ENCODE measurements at places on chromosomes 1 and 21. TPM values are rescaled to one million over a fixed set of nuclear protein-coding genes. Genes with fewer than 3 reads are reported as not detected.
A peak's percentile ranks its signal among the peaks of the same experiment; 100 is the strongest.

DNA sequence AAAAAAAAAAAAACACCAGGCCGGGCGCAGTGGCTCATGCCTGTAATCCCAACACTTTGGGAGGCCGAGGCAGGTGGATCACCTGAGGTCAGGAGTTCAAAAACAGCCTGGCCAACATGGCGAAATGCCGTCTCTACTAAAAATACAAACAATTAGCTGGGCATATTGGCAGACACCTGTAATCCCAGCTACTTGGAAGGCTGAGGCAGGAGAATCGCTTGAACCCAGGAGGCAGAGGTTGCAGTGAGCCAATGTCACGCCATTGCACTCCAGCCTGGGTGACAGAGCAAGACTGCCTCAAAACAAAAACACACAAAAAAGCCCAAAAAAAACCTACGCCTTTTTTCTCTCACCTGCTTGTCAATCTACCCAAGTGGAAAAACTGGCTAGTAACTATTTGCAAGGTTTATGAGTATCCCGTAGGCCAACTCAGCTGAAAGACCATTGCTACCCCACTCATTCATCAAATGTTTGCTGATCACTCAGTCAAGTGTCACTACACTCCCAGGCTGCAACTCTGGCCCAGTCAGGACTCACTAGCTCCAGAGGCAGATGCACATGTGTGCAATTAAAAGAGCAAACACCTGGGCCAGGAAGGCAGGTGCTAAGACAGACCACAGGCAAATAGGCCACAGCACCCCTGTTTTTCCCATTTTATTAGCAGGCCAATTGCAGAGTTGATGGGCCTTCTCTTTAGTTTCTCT, 2.0 kb downstream of the CSRP1 start:
- no peak for DNase-seq

The LELP1 gene
- total RNA-seq = not detected

- DNase-seq = no peak
These were observed 11.1 kb downstream of the LEMD1 start for GRCh38 chr1:205410581-205411298.

The DMRTB1 gene
- total RNA-seq = not detected

DNA sequence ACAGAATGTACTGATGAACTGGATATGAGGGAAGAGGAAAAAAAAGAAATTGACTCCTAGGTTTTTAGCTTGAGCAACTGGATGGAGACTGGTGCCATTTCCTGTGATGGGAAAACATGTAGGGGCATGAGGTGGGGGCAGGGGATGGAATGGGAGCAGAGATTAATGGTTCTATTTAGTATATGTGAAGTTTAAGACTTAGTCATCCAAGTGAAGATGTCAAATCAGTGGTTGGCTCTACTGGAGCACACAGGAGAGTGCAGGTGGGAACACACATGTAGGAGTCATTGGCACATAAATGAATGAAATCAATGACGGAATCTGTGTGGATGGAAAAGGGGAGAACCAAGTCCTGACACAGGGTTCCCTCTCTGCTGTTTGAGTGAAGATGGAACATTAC, 224.4 kb upstream of the COA6 start:
- peak; percentile 10 for DNase-seq

The LCE1E gene
- not detected for total RNA-seq

The CADM3 gene
- total RNA-seq = 0.57 TPM

The RIPPLY3 gene
- not detected for total RNA-seq

DNA sequence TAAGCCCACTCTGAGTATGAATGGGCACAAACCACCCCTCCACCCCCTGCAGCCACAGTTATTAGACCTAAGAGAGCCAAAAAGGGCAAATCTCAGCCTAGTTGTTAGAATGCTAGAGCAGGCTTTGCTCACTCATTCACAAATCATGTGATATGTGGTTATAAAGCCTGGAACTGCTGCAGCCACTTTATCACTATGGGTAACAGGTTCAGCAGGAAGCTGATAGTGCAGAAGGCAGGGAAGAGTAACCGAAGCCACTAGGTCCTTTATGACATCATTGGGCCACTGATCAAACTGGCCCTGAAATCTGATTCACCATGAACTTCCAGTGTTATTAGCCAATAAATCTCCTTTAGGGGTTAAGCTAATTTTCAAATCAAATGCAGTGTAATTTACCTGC, 134.7 kb downstream of the GRIK1 start:
- DNase-seq = no peak

- peak; percentile 89 for DNase-seq
These were observed 9.7 kb upstream of the SHCBP1L start for GRCh38 chr1:182962554-182963115.

DNA sequence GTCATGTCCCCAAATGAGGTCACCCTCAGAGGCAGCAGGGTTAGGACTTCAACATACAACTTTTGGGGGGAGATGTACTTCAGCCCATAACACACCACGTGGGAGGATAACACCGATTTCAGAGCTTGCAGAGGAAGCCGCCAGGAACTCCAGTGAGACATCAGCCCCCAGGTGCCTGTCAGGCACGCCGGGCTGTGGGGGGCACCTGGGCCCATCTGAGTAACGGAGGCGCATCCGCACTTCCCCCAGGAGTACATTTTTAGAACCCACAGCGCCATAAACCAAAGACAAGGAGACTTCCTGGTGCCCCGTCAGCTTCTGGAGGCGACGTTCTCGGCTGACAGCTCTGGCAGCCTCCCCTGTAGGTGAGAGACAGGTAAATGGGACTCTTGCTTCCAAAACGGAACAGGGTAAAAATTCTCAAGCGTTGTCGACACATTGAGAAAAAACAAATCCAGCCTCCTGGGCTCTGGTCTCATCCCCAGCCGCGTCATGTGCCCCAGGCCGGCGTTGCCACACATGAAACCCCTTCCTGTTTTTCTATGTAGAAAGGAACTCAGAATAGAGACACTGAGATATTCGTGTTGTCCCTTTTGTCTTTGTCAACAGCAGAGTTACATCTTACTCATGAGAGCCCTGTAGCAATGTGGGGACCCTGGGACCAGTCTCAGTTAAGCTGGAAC, 93.3 kb downstream of the PDE9A start:
- no peak for DNase-seq

GRCh38 chr21:34900376-34900775, 148.7 kb downstream of the RUNX1 start:
- DNase-seq = peak; percentile 89

GRCh38 chr1:1763657-1764621, 14.3 kb downstream of the NADK start:
- no peak for DNase-seq

DNA sequence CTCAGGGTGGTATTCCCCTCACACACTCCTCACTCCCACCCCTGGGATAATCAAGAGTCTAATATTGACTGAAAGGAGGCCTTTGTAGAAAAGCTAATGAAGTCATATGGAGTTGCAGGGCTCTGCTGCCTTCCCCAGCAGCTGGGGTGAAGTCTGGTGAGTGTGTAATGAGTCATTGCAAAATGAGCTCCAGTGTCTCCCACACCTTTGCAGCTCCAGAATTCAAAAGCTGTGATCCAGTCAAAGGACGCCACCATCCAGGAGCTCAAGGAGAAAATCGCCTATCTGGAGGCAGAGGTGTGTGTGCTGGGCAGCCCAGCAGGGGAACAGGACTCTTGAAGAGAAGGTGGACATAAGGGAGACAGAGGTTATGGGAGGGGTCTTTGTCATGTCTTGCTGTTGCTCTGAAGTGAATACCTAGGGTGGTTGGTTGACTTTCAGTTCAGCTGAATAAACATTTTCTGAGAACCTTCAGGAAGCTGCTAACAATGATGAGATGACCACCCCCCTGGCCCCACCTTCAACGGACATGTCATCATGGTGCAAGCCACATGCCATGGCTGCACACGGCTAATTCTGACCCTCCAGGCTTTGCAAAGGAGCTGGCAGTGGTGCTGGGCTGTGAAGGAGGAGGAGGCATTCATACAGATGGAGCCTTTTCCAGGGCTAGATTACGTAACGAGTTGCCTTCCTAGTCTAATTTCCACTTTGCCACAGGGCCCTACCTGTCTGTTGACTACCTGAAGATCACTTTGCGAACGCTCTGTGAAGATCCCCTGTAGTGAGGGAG, 32.2 kb upstream of the SNX27 start:
- peak; percentile 74 for DNase-seq

GRCh38 chr1:1237874-1238701, 6.1 kb downstream of the B3GALT6 start:
- peak; percentile 50 for DNase-seq

The CRP gene
- total RNA-seq = not detected

The SPATC1L gene
- total RNA-seq = 8.7 TPM

GRCh38 chr1:26936823-26937222, 15.3 kb downstream of the NUDC start:
- no peak for DNase-seq

DNA sequence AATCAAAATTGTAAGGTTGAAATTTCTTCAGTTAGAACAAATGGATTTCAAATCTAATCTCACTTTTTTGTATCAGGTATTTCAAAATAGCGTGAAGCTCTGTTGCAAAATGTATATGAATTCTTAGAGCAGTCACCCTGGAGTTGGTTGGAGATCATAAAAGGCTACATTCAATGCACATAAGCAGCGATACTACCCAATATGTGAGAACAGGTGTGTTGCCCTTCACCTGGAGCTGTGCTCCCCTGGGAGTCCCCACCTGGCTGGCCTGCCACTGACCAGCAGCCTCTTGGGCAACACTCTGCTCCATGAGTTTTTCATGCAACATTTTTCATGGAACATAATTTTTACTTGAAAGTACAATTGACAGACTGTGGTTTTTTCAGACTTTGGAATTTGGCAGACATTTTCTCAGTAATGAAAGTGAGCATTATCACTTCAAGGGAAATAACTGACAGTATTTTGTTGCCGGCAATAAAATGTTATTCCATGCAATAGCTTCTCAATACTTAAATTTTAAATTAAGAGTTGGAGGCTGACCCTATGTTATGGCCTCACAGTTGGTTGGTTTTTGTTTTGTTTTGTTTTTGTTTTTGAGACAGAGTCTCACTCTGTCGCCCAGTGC, 95.1 kb downstream of the ST3GAL3 start:
- no peak for DNase-seq

The WDR64 gene
- total RNA-seq = not detected

GRCh38 chr21:15023776-15024175, 41.0 kb downstream of the NRIP1 start:
- no peak for DNase-seq

The UBE2U gene
- not detected for total RNA-seq

DNA sequence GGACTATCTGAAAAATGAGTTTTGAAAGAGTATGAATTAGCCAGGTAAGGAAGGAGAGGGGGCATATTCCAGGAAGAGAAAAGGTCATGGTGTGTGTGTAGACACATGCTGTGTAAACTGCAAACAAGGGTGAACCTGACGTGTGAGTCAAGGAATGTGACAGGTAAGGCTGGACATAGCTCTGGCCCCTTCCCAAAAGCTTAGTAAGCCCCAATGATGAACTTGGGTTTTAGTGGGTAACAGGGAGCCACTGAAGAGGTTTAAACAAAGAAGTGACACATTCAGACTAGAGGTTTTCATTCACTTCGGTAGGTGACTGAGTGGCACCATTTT, 36.7 kb downstream of the EGLN1 start:
- peak; percentile 51 for DNase-seq

DNA sequence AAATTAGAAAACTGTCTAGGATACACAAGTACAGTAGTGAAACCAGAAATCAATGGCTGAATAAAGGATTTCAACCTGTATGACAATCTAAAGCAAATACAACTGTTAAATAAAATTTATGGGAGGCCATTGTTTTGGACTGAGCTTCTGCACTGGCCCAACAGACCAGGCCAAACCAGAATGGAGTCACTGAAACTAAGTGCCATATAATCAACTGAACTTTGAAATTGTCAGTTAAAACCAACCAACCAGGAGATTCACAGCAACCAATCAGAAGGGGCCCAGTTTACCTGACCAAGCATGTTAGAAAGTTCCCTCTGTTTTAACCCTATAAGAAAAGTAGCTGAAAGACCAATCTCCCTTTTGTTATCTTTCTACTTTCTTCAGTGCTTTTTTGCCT, 30.5 kb upstream of the SOAT1 start:
- no peak for DNase-seq

GRCh38 chr21:37429356-37429755, 62.8 kb downstream of the DYRK1A start:
- DNase-seq = no peak

DNA sequence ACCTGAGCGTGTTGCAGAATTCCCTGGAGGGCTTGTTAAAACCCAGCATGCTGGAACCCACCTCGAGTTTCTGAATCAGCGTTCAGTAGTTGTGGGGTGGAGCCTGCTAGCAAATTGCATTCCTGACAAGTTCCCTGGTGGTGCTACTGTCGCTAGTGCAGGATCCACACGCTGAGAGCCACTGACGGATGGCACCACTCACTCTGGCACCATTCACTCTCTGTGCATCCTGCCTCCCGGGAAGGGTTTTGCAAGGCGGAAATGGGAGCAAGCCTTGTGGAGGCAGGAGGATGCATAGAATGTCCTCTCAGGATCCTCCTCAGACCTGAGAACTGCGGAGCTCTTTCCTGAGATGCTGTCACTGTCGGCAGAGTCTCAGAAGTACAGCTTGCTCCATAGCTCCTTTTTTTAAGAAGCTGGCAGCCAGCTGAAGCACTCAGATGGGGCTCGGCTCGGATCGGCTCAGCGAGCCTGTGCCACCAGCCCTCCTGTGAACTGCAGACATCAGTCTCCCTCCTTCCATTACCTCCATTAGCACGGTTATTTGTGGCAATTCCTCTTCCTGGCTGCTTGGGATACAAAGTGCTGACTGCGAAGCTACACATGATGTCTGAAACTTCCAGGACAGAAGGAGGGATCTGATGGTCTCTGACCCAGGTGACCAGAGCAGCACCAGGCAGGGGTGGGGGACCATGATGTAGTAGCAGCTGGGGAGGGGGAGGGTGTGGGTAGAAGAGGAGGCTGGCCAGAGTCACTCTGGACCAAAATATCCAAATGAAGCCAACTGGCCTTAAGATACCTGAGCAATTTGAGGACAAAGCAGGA, 89.6 kb downstream of the C1orf94 start:
- DNase-seq = peak; percentile 61

Data from Daoy (cell line).